ENCODE measurements at places on chromosomes 16 and 17.
A peak's percentile ranks its signal among the peaks of the same experiment; 100 is the strongest.

GRCh38 chr17:32731556-32732295 is 145.2 kb downstream of the MYO1D start:
- no peak for DNase-seq

DNA sequence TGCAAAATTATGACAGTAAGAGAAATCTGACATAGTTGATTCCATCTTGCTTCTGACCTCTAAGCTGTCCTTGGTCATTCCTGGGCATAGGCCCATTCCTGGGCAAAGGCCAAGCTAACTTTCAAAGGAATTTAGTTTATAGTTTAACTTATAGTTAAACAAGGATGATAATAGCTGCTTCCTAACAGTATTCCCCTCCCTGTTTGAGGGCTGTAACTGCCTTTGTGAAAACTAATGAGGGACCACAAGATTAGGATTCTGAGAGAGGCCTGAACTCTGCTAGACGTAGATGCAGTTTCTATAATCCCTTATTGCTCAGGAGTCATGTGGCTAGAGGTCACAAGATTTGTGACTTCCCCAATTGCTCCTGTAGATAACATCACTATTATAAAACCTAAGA is 80.2 kb upstream of the ASIC2 start:
- no peak for DNase-seq

DNA sequence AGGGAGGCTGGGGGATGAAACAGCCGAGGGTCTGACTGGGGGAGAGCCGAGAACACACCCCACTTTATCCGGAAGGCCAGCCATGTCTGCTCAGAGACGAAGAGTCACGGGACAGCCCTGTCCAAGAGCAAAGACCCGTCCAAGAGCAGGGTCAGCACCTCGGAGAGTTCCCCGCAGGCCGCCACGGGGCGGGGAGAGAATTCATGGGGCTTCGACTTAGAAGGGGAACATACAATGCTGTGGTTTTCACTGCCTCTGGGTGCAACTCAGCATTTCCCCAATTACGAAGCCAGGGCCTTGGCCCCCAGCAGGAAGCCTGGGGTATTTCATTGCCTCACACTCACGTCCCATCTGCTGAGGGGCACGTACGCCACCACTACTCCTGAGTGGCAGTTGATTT is 59.3 kb downstream of the JPH3 start:
- DNase-seq: peak; percentile 96

GRCh38 chr17:3659541-3660111 is 8.8 kb downstream of the TAX1BP3 start:
- DNase-seq: no peak

- DNase-seq: peak; percentile 68
Observed at GRCh38 chr17:18176176-18176575, 7.5 kb upstream of the ALKBH5 start.

GRCh38 chr17:72474719-72475477 is 354.1 kb downstream of the SOX9 start:
- DNase-seq: no peak

DNA sequence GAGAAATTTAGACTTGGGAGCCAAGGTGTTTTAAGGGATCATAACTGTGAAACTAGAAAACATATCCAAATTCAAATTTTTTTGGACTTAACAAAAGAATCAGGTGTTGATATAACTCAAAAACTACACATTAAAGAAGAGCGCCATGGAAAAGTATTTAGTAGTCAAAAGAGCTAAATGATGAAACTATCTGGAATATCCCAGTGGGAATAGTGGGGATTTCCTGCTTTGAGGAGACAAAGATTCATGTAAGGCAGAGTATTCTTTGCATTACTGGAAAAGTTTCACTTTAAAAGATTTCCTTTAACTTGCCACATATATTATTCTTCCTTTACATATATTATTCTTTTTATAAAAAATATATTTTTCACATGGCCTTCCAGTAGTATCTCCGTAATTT is 40.3 kb upstream of the VPS4A start:
- DNase-seq: no peak

DNA sequence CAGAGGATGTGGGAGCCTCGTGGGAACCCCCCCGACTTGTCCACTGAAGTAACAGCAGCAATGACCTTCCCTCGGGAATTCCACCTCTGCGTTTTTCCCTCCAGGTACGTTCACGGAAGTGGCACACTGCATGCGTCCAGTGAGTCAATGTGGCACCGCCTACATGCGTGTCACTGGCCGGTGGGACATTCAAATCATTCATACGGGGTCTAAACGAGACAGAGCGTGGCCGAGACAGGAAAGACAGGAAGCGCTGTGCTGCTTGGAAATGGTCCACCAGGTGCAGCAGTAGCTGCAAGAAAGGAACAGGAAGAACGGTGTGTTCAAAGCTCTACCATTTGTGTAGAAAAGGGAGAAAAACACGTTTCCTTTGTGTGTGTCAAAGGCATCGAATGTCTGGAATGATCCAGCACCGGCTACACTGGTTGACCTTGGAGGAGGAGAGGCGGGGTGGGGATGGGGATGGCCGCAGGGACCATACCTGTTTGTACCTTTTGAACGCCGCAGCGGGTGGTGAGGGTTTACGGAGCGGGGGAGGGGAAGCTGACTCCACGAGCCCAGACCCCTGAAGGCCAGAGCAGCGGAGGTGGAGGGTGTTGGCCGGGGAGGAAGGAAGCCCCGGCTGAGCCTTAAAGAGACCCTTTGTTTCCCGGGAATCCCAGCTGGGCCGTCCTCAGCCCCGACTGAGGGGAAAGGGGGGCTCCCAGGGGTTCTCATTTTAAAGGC is 1.7 kb upstream of the PGAP6 start:
- DNase-seq: no peak

- no peak for DNase-seq
Observed at GRCh38 chr17:68020409-68020756, 15.2 kb upstream of the KPNA2 start.

- DNase-seq: no peak
Observed at GRCh38 chr16:27429330-27429871, 27.4 kb downstream of the IL21R start.

- peak; percentile 66 for DNase-seq
Observed at GRCh38 chr17:66348584-66349165, 46.3 kb downstream of the PRKCA start.

GRCh38 chr17:12301551-12301950 is 280.9 kb downstream of the MAP2K4 start:
- no peak for DNase-seq

Measured in NB4 (cell line).